ENCODE measurements at places on chromosomes 11 and 22.
A peak's percentile ranks its signal among the peaks of the same experiment; 100 is the strongest.

- DNase-seq: no peak
Measured at GRCh38 chr22:33687464-33687863, 232.8 kb downstream of the LARGE1 start.

DNA sequence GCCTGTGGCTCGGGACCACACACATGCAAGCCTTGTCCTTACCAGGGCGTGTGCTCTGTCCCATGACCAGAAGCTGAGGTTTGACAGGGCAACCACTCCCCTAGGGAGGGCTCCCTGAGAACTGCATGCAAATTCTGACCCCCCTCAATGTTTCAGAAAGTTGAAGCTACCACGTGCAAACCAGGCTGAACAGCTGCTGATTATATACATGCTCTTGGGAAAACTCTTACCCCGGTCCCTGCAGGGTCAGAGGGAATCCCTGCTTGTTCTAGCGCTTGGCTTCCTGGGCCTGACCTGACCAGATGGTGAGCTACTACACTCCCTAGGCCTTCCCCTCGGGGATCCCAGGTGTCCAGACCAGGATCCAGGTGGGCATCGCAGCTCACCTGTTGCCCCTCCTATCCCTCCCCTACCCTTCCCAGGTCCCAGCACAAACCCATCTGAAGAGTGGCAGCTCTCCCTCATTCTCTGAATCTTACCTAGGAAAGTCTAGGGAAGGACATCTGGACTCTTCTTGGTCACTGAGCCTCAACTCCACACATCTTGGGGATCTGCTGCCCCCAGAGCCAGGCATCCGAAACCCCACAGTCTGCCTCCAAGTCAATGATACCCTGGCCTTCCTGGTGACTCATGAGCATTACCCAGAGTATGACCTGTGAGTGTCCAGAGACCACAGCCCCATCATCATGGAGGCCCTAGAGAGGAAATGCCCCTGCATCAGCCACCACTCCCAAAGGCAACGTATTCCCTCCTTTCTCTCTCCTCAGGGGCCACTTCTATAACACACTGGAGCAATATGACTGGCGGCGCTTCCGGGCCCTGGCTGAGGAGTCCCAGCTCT, 61.5 kb downstream of the BTG4 start:
- no peak for DNase-seq

- DNase-seq: no peak
Measured at GRCh38 chr11:92738276-92738675, 231.2 kb upstream of the MTNR1B start.

DNA sequence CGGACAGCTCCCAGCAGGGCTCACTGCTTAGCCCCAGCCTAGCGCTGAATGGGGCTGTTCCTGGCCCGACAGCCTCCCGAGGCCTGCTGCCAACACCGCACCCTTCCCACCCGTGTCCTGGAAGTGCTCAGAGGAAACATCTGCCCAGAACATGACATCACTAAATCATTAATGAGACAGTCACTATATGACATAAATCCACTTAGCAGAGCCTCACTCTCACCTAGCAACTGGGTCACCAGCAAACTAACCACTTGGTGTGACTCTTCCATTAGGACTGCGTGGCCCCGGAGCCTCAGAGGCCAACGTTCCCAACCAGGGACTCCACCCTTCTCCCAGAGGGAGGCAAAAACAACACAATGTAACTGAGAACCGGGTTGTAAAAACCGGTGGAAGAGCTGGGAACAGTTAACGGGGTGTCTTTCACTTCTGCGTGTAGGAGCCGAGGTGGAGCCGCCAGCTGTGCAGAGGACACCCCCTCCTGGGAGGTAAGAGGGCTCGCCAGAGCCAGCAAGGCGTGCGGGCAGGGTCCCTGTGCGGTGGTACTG, 21.4 kb upstream of the PACSIN2 start:
- no peak for DNase-seq

- peak; percentile 57 for DNase-seq
Measured at GRCh38 chr11:64268025-64268892, 16.2 kb downstream of the BAD start.

DNA sequence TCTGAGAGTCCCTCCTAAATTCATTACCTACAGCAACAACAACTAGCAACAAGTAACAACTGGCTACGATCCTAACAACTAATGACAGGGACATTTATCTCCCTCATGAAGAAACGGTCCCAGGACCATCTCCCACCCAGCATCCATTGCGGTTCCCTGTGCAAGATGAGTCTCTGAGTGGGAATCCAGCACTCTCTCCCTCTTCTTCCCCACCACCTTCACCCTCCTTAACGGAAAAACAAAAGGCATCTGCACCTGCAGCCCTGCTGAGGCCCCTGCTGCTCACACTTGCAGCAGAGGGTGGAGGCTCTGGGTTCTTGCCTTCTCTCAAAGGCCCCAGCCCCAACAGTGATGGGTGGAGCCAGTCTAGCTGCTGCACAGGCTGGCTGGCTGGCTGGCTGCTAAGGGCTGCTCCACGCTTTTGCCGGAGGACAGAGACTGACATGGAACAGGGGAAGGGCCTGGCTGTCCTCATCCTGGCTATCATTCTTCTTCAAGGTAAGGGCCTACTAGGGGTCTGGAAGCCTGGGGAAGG, at the start of gene CD3G:
Gene CD3G, plus strand, starts transcription at position 364 of the 535 bp plus-strand sequence. Its CDS starts 80 bp downstream, at position 444.
- DNase-seq: no peak

GRCh38 chr22:20646906-20647305, 127.0 kb upstream of the SERPIND1 start:
- no peak for DNase-seq

DNA sequence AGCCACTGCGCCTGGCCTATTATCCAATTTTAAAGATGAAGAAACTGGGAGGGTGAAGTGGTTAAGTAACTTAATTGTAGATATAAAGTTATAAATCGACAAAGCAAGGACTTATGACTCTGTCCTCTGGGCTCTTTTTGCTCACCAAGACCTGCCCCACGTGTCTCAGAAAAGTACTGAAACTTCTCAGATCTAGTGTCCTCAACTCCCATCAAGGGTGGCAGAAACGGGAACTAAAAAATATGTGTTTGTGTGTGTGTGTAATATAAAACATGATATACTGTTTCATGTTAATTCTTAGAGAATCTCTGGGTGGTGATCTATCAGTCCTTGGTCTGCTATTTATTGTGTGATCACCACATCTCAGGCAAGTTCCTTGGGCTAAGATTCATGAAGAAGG, 104.9 kb downstream of the GAB2 start:
- no peak for DNase-seq
